Stimulated activated CD8-positive, alpha-beta memory T cell treated with anti-CD3 and anti-CD28 coated beads, Interleukin-2, amount 100 ng/mL, for 1 hour (primary cell): ENCODE measurements at places on chromosomes 11 and 22.

GRCh38 chr11:38456371-38456770 is 1858.3 kb upstream of the RAG2 start:
- no peak for DNase-seq

DNA sequence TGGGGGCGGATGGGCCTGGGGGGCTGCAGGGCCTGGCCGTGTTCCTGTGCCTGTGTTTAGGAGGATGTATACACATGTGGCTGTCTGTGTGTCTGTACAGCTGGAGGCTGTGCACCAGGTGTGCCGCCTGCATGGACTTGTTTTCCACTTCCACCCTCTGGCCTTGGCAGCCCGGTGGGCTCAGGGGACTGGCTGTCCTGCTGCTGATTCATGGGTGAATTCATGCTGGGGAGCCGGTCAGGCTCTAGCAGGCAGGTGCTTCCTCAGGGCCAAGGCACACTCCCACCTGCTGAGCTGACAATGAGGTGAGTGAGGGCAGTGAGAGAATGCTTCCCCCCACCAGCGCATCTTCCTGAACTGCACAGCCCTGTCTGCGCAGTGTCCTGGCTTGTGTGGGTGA is 88.4 kb downstream of the CCDC81 start:
- no peak for DNase-seq

DNA sequence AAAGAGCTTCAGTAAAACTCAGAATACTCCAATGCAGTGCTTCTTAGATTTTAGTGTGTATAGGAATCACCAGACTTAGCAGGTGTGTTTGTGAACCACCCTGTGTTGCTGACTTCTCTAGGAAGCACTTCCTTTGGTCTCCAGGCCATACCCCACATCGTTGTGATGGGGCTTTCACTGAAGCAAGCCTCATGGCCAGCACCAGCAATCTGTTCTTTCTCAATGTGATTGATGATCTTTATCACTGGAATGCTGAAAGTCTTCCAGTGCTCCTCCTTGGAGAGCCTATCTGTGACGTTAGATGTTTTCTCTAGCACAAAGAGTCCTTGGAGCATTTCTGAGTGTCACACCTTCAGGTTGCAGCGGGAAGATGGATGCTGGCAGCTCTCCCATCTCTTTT is 280.5 kb downstream of the DDX10 start:
- DNase-seq = no peak

- no peak for DNase-seq
Observed at GRCh38 chr11:40178470-40178869, 1281.0 kb downstream of the LRRC4C start.

DNA sequence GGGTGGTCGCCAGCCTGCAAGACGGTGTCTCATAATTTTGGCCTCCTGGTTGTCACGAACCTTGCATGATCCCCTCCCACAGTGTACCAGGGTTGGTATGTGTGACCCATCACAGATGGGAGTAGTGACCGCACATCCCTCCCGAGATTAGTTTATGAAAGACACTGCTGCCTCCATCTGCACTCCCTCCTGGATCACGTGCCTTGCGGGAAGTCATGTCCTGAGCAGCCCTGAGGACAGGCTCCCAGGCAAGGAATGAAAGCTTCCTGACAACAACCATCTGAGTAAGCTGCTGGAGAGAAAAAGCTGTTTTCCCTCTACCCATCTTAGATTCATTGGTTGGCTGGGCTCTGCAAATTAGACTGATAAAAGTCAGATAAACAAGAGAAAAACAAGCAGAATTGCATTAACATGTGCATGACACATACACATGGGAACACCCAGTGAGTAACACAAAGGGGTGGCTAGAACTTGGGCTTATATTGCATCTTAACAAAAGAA is 14.4 kb upstream of the PAMR1 start:
- no peak for DNase-seq

DNA sequence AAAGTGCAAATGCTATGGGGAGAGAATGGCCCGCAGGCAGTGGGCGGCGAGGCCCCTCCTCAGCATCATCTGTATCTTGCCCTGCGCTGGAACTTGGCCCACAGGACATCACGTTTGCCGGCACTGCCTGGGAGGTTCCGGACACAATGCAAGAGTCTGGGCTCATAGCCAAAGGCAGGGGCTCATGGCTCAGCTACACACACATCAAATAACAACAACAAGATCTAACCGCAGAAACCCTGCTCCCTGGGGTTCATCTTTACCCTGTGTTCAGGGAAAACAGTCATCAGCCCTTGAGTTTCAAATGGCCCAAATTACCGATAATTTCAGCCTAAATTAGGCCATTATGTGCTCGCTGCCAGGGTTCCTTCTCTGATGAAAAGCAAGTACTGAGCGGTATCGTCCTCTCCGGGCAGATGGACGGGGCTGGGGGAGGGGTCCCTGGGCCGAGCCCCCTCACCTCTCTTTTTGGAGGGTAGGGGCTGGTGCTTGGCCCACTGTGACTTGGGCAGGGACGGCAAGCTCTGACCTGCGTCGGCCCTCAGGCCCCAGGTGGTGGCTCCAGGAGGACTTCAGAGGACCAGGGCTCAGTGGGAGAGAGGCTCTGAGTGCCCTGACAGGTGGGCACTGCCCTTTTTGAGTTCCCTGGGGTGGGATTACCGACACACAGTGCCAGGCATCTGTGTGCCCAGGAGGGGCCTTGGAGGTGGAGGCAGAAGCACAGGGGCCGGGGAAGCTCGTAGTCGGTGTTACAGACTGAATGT is 25.0 kb upstream of the GAL start:
- no peak for DNase-seq

DNA sequence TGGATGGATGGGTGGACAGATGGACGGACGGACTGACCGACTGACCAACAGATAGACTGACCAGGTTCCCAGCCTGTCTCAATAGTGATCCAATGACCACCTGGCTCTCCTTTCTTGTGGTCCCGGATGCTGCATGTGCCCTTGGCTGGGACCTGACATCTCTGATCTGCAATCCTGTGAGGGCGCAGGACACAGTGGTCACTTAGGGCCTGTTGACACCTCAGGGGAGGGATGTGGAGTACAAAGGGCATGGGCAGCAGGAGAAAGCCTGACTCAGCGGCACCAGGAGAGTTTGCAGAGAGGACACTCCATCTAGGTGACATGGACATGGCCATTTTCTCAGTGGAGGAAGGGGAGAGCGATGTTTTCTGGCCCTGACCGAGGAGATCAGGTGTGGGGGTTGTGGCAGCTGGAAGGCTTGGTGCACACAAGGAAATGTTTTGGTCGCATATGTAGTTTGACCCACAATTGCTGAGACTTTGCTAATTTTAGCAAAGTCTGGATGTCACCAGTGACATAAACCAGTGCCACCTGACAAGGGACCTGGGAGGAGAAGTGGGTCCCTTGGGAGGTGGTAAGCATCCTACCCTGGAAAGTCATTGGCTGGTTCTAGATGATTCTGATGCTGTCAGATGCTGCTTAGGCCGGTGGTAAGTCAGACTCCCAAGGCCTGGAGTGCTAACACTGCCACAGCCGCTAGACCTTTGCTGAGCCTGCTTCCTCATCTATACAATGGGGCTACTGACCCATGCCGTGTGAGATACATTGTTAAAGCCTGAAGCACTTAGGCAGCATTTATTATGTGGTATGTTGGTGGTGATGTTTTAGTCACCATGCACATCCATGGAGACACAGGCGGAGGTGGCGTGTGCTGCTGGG is 50.7 kb downstream of the CD82 start:
- no peak for DNase-seq
